ENCODE measurements at places on chromosomes 13 and 19.

GRCh38 chr19:38708413-38709024, 35.8 kb downstream of the CAPN12 start:
- DNase-seq, result no peak

DNA sequence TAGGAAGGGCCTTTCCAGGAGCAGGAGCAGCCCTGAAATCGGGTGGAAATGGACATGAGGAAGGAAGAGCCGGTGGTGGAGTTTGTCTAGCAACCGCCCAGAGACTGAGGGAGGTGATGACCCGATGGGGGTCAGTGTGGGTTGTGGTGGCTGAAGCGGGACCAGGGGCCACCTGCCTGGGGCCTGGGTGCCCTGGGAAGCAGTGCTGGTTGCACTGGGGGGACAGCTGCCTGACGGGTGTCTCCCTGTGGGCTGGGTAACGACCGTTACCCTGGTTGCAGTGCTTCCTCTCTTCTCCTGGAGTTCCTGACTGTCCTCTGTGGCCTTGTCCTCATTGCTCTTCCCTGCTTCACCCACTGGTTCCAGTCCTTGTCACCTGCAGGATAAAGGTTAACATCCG, 13.0 kb downstream of the ZNF536 start:
- no peak for DNase-seq

GRCh38 chr19:46009530-46010510, 13.0 kb downstream of the PGLYRP1 start:
- peak; percentile 67 for DNase-seq

- no peak for DNase-seq
Measured at GRCh38 chr13:100314132-100314910, 225.4 kb downstream of the PCCA start.

DNA sequence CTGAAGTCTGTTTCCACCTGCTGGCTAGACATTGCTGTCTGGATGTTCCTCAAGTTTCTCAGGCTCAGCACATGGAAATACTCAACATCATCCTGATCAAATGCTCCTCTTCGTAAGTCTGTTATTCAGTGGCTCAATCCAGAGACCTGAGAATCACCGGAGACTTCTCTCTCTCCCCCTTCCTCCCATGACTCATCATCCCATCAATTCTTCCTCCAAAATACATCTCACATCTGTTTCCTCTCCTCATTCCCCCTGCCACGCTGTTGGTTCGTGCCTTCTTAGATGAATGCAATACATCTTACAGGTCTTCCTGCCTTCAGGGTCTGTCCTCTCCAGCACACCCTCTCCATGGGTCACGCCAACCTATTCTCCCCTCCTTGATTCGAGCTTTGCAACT, 7.4 kb upstream of the RXFP2 start:
- DNase-seq, result no peak

DNA sequence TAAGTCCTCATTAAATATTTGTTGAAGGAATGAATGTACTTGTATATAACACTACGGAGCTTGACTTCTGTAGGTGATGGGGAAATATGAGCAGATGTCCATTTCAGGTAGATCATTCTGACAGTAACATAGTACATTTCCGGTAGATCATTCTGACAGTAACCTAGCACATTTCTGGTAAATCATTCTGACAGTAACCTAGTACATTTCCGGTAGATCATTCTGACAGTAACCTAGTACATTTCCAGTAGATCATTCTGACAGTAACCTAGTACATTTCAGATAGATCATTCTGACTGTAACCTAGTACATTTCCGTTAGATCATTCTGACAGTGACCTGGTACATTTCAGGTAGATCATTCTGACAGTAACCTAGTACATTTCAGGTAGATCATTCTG, 2.5 kb downstream of the PHF11 start:
- no peak for DNase-seq

- no peak for DNase-seq
Measured at GRCh38 chr13:22108283-22108942, 437.5 kb downstream of the FGF9 start.

DNA sequence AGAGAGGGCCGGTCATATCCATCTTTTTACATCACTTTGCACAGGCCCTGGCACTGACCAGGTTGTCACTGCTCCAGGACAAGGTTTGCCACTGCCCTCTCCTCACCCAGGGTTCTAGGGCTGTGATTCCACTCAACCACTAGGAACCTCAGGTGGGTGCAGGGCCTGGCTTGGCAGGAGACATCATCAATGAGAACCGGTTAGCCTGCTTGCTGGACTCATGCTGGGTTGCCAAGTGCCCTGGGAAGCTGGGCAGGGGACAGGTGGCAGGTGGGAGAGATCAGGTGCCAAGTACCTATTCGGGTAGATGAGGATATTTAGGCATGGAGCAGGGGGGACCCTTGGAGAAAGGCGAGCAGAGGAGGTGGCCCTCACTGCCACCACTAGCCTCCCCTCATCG, 4.2 kb upstream of the CERS4 start:
- no peak for DNase-seq

DNA sequence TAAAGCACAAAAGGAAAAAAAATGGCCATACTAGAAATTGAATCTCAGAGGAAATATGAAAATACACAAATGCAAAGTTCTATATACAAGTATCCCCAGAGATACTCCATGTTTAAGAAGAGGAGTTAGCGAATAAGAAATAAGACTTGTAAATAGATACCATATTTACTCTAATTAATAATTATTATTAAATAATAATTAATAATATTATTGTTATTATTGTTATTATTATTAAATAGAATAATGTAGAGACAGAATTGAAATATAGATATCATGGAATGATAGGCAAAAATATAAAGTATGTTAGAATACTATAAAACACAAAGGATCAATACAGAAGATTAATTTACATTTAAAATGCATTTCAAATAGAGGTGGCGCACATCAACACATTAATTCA, 1047.5 kb upstream of the MIR17HG start:
- DNase-seq, result no peak

- DNase-seq, result no peak
Measured at GRCh38 chr19:46919324-46919723, 58.5 kb downstream of the ARHGAP35 start.

DNA sequence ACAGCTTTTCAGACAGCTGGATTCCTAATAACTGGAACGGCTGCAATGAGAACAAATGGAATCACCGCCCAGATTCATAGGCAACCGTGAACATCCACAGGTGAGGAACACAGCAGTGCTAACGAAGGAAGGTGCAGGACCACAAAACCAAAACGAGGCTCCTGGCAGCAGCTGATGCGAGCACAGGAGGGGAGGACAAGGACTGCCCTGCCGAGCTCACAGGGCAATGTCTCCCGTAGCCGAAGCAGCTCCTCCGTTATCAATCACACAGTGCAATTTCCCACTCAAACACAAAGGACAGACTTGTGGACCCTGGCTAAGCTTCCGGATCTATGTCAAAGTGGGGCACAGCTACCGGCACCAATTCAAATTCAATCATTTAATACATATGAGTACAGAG, 70.6 kb downstream of the STK24 start:
- no peak for DNase-seq

- DNase-seq, result no peak
Measured at GRCh38 chr19:12647490-12648071, 19.0 kb downstream of the MAN2B1 start.

- DNase-seq, result no peak
Measured at GRCh38 chr13:37918751-37919150, 49.2 kb upstream of the TRPC4 start.

DNA sequence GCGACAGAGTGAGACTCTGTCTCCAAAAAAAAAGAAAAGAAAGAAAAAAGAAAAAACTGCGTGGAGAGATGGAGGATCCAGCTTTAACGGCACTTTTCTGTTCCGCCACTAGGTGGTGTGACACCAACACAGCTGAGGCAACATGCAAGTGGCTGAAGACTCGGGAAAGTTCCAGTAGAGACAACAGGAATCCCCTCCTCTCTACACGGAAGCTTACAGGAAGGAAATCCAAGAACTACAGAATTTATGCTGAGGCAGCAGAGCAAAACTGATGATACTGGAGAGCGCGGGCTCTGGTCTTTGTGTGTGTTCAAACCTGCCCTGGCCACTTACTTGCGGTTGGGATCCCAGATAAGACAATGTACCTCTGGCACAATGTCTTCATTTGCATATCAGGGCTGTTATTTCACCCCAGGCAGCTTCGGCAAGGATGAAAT, 9.9 kb downstream of the RANBP3 start:
- peak; percentile 56 for DNase-seq

DNA sequence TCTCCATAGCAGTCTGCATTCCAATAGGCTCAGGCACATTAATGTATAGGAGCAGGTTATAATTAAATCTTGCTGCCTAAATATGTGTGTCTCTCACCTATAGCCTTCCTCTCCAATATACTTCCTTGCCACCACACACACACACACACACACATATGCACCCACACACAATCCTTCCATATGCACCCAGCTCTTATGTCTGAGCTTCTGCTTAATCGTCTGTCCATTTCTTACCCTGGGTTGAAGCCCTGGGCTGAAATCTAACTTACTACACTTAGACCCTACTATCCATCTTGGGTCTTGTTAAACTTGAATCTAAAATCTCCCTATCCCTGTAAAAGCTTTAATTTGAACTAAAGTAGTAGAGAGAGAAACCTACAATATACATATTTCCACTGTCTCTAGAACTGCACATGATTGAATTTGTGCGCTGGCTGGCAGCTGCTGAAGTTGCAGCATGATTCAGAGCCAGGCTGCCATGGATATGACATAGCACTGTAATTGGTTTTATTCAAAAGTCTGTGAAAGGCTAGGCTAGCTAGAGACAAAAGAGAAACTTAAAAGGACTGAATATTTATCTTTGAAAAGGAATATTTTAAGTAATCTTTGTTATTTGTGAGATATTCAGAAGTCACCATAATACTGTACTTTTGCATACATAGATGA, 25.7 kb upstream of the FREM2 start:
- DNase-seq, result no peak

GRCh38 chr13:43316946-43317353, 293.6 kb downstream of the DNAJC15 start:
- no peak for DNase-seq

DNA sequence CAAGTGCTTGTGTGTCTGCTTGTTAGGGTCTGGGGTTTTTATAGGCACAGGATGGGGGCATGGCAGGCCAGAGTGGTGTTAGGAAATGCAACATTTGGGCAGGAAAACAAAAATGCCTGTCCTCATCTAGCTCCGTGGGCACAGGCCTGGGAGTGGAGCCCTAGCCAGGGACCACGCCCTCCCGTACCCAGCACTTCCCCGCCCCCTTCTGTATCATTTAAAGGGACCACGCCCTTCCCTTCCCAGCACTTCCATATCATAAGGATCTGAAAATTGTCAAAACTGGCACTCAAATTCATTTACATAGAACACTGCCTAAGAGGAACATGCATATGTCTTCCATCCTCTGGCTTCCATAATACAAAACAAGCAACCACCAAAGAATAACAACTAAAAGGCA, 185.8 kb downstream of the B3GLCT start:
- no peak for DNase-seq

DNA sequence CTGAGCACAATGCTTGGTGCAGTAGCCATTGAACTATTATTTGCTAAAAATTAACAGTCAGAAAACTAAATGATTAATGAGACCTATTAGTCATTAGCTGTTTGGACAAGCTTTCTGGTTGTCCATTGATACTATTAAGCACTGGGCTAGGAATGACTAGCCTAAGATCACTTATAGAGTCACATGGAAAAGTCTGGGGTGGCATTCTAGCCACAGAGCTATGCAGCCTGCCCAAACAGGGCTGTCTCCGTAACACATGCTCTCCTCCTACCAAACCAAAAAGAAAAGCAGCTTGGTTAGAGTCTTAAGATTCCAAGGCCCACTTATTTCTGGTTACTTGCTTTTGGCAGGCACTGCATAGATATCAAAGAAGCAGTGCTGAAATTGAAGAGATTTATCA, 193.5 kb upstream of the NBEA start:
- DNase-seq, result no peak

DNA sequence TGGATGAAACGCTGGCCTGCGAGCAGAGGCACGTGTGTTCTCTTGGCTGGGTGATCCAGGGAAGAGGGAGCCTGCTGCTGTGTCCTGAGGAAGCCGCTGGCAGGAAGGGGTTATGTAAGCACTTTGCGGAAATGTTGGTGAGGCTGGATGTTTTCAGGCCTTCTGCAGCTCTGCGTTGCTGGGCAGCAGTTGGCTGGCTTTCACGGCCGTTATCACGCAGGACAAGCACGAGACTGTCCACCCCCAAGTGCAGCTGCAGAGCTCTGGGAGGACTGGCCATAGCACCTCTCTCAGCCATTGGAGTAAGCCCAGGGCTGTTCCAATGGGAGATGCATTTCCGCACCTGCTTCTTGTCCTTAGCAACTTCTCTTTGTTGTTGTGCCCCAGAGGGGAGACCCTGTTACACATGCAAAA, 146.9 kb upstream of the SOX21 start:
- no peak for DNase-seq

DNA sequence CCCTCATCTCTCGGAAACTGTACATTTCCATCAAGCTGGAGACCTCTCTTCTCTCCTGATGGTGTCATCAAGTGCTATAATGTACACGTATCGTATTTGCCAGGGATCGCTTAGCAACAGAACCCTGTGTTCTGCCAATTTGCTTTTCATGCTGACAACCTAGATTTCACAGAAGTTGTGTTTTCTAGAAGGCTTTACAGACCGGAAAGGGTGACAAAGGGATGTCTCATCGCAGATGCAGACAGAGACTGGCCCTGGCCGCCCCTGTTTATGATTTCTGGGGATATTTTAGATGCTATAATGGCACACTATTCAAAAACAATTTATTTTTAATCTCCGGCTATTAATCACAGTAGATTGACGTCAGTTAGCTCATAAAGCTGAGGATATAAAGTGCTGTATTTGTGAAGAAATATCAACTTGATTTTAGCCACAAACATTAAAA, 291.4 kb downstream of the IRS2 start:
- DNase-seq, result no peak

- DNase-seq, result no peak
Measured at GRCh38 chr13:50340551-50341287, 325.5 kb downstream of the KCNRG start.

GRCh38 chr19:31337008-31337914, 12.0 kb downstream of the TSHZ3 start:
- DNase-seq, result no peak

DNA sequence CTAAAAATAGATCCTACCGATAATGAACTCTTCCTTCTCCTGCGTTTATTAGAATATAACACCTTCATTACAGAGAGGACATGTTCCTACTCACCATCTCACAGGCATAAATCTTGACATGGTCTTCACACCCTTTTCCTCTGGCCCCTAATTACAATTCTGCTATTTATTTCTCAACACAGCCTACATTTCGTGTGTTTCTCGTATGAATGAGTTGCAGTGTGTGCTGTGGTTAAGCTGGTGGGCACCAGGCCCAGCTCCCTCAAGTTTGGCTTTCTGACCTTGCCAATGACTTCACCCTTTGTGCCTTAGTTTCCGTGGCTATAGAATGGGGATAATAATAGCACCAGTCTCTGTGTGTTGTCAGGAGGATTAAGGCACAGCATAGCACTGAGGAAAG, 12.3 kb upstream of the KATNAL1 start:
- no peak for DNase-seq

GRCh38 chr19:8307400-8307964, 676 bp downstream of the CD320 start:
- DNase-seq, result no peak

GRCh38 chr19:5072115-5072514, 103.2 kb downstream of the KDM4B start:
- no peak for DNase-seq
